ENCODE measurements at places on chromosomes 16 and 17.
A peak's percentile ranks its signal among the peaks of the same experiment; 100 is the strongest.

DNA sequence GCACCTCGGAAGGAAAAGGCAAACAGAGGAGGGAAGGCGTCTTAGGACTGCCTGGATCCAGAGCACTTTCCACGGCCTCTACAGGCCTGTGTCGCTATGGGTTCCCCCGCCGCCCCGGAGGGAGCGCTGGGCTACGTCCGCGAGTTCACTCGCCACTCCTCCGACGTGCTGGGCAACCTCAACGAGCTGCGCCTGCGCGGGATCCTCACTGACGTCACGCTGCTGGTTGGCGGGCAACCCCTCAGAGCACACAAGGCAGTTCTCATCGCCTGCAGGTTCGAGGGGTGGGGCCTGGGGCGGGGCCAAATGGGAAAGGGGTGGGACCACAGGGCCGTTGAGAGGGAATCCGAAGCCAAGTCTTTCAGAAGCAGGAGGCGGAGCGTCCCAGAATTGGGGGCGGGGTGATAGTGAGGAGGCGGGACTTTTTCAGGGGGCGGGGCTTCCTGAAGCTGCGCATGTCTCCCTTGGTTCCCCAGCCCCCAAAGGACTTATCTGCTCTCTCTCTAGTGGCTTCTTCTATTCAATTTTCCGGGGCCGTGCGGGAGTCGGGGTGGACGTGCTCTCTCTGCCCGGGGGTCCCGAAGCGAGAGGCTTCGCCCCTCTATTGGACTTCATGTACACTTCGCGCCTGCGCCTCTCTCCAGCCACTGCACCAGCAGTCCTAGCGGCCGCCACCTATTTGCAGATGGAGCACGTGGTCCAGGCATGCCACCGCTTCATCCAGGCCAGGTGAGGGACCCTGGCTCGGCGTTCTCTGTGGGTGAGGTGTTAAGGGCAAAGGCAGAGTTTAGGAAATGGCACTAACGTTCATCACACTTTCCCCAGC is 939 bp downstream of the BCL6B start:
- DNase-seq = no peak

DNA sequence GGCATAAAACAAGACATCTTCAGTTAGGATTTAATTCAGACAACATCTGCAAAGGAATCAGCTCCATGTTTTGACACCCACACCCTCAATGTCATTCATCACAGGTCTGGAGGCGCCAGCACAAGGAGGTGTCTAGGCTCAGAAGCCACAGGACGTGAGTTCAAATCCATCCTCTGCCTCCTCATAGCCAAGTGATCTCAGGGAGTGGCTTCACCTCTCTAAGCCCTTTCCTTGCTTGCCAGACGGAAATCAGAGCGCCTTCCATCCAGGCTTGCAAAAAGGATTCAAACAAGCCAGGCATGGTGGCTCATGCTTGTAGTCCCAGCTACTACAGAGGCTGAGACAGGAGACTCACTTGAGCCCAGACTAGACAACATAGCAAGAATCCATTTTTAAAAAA is 84.6 kb downstream of the GSG1L start:
- no peak for DNase-seq

- no peak for DNase-seq
Observed at GRCh38 chr17:80625627-80626026, 81.0 kb downstream of the RPTOR start.

DNA sequence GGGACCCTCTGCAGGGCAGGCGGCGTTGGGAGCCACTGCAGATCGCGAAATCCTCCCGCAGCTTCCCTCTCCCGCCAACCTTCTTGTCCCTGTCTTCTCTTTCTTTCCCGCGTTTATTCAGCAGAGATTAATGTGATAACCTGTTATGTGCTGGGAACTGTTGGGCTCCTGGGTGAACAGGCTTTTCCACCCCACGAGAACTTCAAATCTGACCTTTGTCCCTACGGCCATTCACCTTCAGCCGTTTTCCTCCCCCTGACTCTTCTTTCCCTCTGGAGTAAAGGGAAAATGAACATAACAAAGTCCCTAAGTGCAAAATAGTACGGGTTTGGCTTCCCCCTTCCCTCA is 15.2 kb upstream of the KPNA2 start:
- no peak for DNase-seq

- DNase-seq = no peak
Observed at GRCh38 chr17:38556239-38556638, 49.5 kb downstream of the SRCIN1 start.

DNA sequence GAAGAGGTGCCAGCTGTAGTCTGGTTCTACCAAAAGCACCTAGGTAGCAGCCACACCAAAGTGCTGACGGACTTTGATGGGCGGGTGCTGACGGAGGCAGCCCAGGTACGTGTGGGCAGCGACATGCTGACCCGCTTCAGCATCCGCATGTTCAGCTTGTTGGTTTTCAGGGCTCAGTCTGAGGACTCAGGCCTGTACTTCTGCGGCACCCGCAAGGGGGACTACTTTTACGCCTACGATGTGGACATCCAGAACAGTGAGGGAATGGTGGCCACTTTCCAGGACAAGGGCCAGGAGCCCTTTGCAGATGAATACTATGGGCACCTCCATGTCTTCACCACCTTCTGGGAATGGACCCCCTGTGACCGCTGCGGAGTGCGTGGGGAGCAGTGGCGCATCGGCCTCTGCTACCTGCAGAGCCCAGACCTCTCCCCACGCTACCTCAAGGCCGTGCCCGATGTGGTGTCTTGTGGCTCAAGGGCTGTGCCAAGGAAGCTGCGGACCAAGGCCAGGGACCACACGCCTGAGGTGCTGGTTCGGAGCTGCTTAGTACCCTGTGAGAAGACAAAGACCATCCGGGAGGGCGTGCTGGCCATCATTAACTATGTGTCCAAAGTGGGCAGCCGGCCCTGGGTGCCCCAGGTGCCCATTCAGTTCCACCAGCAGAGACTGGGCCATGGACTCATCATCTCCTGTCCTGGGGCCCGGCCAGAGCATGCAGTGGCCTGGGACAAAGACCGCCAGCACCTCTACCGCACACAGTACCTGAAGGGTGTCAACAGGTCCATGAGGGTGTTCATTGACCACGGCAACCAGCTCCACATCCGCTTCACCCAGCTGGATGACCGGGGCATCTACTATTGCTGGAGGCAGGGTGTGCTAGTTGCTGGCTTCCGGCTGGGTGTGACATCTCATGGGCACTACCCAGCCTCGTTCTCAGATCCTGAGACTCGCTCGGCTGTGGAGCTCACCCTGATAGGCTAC is 5.0 kb upstream of the EFTUD2 start:
- DNase-seq = no peak

DNA sequence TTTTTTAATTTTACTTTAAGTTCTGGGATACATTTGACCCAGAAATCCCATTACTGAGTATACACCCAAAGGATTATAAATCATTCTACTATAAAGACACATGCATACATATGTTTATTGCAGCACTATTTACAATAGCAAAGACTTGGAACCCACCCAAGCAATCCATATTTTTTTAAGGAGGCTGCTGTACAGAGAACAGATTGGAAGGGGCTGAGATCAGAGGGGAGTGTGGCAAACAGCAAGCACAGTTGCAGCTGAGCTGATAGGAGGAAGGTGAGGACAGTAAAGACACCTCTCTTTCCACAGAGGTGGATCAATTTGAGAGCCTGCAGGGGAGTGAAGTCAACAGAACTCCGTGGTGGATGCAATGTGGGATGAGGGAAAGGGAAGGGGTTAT is 10.2 kb upstream of the TMEM238L start:
- DNase-seq = no peak

DNA sequence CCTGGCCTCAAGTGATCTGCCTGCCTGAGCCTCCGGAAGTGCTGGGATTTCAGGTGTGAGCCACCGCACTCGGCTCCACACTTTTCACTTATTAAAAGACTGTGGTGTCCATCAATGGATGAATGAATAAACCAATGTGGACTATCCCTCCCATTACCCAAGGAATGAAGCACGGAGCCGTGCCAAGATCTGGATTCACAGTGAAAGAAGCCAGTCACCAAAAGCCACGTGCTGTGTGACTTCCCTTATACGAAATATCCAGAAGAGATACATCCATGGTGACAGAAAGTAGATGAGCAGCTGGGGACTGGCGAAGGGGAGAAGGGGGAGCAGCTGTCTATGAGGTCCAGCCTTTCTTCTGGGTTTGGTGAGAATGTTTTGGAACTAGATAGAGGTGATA is 48.2 kb upstream of the STH start:
- no peak for DNase-seq

DNA sequence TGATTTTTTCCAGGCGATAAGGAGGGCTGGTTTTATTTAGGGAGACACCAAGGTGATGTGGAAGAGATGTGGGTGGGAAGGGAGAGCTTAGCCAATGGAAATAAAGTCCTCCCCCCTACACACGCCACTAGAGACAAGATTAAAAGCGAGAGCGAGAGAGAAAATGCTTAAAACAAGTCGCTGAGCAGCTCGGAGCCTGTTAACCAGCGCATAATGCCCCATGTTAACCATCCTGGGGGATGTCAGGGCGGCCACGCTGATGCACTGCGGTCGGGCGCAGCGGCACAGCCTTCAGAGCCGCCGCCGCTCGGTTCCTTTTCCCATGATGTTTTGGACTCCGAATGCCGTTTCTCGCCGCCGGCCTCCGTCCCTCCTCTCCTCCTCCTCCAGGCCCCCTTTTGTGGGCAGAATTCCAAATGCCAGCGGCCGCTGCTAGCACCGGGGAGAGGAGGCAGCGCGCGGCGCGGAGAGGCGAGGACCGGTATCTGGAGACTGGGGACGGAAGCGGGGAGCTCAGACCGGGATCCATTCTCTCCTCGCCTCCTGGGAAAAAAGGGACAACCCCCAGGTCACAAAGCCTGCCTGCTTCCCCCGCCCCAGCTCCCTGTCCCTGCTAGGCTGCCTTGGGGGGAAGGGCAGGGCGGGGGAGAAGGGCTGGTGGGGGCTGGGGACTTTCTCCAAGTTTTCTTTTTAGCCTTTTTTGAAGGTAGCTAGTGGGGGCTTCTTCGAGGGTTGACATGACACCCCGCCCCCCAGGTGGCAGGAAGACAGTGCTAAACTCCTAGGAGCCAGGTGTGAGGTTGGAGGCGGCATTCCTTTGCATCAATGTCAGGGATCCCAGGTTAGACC is 98.1 kb upstream of the CCL2 start:
- no peak for DNase-seq

DNA sequence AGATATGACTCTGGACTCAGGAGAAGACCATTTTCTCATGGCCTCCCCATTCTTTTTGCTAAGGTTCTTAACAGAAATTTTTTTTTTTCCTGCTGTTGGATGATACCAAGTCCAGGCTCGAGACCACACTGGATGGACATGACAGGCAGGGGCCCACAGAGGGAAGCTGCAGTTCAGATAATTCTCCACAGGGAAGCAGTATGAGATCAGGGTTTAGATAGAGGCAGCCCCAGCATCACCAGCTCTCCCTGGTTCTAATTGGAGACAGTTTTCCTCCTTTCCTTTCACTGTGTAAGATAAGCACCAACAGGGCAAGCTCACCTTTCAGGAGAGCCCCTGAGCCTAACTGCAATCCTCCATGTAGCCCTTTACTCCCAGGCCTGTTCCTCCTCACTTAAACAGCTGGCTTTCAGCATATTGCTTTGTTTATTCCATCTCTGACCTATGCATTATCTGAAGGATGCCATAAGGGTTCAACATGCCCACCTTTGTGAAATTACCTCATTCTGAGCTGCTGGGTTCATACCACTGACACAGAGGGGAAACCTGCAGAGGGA is 108.1 kb downstream of the SNX11 start:
- DNase-seq = peak; percentile 75

GRCh38 chr17:2695961-2696760 is 15.4 kb downstream of the CLUH start:
- no peak for DNase-seq

DNA sequence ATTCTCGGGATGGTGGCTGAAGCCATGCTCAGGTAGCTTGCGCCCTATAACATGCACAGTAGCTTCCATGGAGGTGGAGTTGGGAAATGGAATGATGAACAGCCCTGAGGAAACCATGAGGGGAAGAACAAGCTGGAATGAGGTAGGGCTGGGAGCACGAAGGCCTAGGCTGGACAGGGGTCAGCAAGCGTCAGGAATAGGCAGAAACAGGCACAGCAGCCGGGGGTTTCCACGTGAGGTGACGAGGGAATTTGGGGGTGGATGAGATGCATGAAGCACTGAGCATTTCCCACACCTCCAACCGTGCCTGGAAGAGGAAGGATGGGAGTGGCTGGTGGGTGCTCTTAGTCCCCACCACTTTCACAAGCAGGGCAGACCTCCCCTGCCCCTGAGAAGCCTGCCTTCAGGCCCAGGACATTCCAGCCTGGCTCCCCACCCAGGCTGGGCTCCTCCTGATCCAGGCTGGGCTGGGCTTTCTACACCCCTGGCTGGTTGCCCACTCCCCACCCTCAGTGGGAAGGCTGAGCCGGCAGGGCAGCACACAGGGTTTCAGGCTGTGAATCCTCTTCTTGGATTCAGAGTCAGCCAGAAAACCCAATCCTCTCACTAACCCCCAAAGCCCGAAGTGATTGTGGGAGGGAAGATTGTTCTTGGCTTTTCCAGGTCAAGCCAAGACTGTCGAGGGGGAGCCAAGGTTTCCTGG is 21.9 kb downstream of the PLEKHG4 start:
- no peak for DNase-seq

DNA sequence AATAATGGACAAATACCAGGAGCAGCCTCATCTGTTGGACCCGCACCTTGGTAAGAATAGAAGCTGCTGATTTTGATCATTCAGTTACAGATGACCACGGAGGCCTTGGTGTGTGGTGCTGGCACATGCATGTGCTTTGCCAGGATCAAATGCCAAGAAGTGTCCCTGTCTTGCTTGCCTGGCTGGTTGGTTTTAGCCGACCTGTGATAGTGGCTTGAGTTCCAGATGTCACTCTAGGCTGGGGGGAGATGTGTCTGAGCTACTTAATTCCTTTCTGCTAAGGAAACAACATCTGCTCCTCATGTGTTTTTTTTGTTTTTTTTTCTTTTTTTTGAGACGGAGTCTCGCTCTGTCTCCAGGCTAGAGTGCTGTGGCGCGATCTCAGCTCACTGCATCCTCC is 4.3 kb downstream of the TBCD start:
- DNase-seq = no peak

GRCh38 chr16:15592324-15592723 is 50.6 kb downstream of the MARF1 start:
- no peak for DNase-seq

DNA sequence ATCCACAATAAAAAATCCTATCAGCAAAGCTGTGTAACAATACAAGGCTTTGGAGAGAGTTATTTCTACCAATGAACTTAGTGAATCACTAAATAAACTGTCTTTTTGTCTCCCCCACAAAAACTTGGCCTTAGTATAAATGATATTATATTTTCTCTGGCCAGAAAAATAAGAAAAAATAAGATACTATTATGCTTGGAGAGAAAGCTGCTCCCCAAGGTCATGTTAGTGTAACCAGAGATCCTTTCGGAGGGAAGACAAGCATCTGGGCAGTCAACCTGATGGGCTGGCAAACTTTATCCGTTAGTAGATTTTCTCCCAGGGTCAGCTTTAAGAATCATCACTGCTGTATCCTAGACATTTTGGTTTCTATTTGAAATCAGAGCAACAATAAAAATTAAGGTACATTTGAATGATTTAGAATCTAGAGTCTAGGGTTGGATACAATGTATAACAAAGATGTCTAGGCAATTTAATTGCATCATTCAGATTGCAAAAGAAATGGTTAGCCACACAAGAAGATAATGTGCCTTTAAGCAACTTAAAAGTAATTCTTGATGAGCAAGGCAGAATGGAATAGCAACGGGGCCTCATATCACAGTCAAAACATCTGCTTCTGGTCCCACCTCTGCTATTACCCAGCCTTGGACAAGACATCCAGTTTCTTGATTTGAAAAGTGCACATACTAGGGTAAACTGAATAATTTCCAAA is 280.4 kb downstream of the SLC39A11 start:
- DNase-seq = no peak

GRCh38 chr17:79623786-79624717 is 13.2 kb upstream of the RBFOX3 start:
- no peak for DNase-seq
